ENCODE measurements at places on chromosomes 16 and 17. TPM values are rescaled to one million over a fixed set of nuclear protein-coding genes. Genes with fewer than 3 reads are reported as not detected.

Gene TMC5
- polyA plus RNA-seq: 0.30 TPM

Gene BCL6B
- 24.9 TPM for polyA plus RNA-seq

Gene C16orf86
- polyA plus RNA-seq: 2.9 TPM

Gene DPEP2
- 0.54 TPM for polyA plus RNA-seq

Gene AANAT
- not detected for polyA plus RNA-seq
